T-cell (primary cell): ENCODE measurements at places on chromosomes 2 and 18. TPM values are rescaled to one million over a fixed set of nuclear protein-coding genes. Genes with fewer than 3 reads are reported as not detected.

GRCh38 chr2:111133603-111134002 is 12.9 kb downstream of the BCL2L11 start:
- no peak for DNase-seq

- DNase-seq = no peak
These were observed 124.7 kb upstream of the RASGRP3 start for GRCh38 chr2:33351781-33352180.

DNA sequence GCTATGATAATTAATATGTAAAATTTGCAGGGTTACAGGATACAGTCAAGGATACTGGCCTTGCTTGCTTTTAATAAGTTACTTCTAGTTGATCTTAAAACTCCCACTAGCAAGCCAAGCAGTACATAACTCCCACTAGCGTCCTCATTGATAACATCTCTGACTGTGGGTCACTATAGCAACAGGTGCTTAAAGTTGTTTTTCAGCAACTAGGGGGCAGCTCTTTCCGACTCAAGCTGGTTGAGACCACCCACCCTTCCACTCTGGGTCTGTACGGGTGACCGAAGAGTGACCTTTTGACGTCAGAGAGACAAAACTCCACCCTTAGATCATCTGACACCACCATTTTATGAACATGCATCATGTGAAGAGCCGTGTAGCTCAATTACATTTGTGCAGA is 208.6 kb downstream of the MYO1B start:
- no peak for DNase-seq

Gene SUPT7L
- total RNA-seq = 39.3 TPM

Gene EVX2
- total RNA-seq = not detected

Gene SLC9A4
- total RNA-seq = not detected

Gene CAPN14
- total RNA-seq = 0.76 TPM

Gene CYRIA
- total RNA-seq = 2.9 TPM

Gene CKAP2L
- total RNA-seq = 0.33 TPM

Gene SLC38A11
- not detected for total RNA-seq
